RPMI7951 (cell line): ENCODE measurements at places on chromosomes 3 and 15. TPM values are rescaled to one million over a fixed set of nuclear protein-coding genes. Genes with fewer than 3 reads are reported as not detected.

DNA sequence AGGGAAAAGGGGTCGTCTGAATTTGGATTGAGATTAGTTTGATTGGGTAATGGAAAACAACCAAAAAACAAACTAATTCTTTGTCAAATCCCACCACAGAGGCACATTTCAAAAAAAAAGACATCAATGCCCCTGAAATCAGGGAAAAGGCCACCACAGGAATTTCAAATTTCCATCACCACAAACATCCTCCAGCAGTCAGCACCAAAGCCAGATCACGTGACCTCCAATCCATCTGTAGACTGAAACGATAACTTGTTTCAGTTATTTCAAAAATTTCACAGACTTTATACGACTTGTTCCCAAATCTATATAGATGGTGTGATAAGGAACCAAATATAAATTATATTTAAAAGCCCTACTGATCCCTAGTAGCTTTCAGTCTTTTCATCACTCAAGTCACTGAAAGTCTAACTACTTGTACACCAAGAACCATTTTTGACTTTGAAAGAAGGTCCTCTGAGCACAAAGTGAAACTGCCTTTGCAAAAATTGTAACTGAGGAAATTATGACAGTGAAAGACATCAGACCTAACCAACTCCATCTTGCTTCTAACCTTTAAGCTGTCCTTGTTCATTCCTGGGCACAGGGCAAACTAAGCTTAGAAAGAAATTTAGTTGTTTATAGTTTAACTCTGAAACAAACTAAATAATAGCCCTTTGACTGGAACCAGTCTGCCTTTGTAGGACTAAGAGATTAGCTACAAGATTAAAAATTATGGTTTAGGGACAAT, 48.1 kb upstream of the PLCL2 start:
- DNase-seq: peak; percentile 35

DNA sequence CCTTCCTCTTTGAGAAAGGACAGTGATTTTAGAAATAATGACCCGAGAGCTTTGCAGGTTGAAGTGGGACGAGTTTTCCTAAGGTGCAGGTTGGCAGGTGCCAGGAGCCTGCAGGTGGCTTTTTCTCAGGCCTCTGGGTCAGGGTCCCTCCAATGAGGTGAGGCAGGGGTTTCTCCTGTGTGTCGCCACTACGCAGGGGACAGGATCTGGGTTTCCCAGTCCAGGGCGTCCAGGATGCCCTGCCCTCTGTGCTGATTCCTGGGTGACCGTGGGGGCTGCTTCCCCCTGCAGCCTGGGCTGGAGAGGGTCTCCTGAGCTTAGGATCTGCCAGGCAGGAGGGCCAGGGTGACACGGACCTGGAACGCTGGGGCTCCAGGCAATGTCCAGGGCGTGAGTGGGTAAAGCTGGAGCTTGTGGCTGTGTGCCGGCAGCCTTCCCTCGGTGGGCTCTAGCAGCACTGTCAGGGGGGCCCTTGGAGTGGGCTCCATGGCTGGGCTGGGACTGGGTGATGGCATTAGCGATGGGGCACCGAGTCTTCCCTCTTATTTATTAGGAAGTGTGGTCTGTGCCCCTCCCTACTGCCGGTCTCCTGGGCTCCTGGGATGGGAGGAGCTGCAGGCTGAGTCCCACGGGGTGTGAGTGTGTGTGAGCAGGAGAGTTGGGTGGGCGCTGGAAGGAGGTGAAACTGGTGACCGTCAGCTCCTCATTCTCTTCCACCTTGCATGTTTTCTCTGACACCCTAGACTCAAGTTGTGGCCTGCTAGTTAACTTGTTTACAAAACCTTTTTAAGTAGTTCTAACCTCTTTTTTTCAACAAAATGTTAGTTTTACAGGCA, 1.8 kb downstream of the APBA2 start:
- DNase-seq: no peak

GRCh38 chr15:32899126-32899596, 181.4 kb downstream of the GREM1 start:
- no peak for DNase-seq

DNA sequence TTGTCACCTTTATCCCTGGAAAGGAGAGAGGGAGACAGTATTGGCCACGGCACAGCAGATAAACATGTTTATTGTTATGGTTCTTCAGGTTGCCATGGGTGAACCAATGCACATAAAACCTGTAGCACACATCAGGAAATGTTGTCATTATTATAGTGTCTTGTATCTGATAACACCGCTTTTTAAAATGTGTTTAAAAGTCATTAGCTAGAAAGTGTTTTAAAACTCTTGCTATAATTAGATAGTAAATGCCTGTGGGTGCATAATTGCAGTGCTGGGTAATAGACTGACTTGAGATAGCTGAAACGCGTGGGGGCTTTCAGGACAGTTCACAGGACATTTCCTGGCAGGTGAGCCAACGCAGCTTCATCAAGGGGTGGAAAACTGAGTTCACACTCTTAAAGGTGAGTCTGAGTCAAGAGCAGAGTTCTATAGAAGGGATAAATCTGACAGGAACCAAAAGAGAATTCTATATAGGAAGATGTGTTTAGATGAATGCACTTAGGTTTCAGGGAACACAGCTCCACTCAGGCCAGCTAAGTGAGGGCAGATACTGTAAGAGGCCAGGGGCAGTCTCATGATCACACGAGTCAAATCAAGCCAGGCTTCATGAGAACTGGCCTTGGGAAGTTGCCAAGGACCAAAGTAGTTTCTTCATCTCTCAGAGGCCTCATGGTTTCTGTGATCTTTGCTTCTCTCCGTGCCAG, 35.6 kb upstream of the PPP4R2 start:
- peak; percentile 85 for DNase-seq

DNA sequence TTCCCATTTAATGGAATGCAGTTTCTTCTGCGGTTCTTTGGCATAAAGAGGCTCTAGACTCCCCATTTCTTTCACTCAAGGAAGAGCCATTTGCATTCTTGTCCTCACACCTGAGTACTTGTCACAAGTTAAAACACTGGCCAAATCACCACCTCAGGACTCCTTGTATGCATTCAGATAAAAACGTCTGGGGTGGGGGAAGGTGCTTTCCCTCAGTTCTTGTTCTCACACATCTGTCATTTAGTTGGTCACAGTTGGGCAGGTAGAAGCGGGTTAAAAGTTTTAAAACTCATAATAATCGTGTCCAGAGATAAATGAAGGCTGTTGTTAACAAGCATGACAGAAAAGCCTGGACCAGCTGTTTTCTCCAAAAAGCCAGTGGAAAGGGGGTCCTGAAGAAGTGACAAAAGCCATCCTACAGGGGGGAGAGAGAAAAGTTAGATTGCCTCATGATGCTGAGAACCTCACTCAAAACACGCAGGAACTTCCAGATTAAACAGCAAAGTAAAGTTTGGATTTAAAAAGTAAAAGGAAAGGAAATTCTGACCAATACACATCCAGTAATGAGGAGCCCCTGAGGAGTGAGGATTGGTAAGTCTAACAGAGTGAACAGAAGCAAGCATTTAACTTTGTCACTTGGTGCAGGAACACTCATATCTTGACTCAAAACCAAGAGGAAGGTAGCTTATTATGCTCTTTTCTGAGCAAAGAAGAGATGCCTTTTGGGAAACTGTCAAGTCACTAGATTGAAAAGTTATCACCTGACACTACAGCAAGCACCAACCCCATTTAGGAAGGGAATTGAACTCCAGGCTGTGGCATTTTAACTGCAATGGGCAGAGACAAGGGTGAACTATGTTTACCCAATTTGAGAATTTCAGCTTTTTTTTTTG, 2.8 kb downstream of the BCL2L10 start:
- no peak for DNase-seq

DNA sequence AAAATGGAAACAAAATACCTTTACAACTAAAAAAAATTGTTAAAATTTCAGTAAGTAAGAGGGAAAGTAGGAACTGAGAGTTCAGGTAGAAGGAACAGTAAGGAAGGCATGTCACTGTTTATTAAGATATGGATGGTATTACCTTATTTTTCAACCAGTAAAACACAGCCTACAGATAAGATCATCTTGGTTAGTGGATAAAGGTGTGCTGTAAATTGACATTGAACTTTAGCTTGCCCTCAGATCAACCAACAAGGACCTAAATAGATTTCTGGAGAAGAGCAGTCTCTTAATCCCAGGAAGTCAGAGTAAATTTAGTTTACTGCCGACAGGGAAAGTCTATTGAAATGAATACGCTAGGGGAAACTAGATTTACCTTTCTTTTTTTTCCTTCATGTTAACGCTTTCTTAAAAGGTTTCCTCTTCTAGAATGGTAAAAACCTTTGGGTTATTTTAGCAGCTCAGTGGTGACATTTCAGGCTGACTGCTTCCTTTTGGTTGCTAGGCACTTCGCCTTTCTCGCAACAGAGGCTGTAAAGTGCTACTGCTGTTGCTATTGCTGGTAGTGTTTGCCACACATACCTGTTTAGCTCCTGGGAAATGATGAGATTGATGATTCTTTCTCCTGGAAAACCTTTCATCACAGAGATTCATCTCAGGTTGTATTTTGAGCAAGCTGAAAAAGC, 12.9 kb downstream of the DZIP3 start:
- DNase-seq: no peak

GRCh38 chr3:126442856-126443242, 32.8 kb downstream of the ZXDC start:
- no peak for DNase-seq

- DNase-seq: peak; percentile 30
Observed at GRCh38 chr3:101074518-101074917, 81.3 kb upstream of the ABI3BP start.

DNA sequence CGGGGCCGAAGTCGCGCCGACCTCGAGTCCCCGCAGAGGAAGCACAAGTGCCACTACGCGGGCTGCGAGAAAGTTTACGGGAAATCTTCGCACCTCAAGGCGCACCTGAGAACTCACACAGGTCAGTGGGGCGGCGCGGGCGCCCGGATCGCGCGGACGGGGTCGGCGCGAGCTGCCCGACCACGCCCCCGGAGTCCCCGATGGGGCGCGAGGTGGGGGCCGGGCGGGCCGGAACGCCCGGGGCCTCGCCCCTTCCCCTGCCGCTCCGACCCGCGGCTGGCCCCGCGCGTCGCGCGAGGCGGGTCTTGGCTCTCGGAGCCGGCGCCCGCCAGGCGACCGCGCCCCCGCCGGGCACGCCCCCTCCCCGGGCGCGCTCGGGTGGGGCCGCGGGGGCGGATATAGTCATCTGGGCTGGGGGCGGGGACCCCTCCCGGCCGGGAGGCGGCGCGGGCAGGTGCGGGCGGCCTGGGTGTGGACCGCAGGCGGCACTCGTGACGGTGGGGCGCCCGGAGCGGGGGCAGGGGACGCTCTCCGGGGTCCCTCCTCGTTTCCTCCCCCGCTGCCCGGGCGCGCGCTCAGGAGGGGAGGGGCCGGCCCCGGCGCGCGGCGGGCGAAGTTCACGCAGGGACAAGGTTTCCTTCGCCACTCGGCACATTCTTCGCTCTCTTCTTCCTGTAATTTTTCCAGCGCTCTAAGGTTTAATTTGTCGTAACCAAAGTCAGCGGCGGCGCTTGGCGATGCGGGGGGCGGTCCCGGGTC, 1.2 kb downstream of the KLF13 start:
- DNase-seq: peak; percentile 62

The FBN1 gene
- 194 and 208 TPM in 2 replicates for total RNA-seq

DNA sequence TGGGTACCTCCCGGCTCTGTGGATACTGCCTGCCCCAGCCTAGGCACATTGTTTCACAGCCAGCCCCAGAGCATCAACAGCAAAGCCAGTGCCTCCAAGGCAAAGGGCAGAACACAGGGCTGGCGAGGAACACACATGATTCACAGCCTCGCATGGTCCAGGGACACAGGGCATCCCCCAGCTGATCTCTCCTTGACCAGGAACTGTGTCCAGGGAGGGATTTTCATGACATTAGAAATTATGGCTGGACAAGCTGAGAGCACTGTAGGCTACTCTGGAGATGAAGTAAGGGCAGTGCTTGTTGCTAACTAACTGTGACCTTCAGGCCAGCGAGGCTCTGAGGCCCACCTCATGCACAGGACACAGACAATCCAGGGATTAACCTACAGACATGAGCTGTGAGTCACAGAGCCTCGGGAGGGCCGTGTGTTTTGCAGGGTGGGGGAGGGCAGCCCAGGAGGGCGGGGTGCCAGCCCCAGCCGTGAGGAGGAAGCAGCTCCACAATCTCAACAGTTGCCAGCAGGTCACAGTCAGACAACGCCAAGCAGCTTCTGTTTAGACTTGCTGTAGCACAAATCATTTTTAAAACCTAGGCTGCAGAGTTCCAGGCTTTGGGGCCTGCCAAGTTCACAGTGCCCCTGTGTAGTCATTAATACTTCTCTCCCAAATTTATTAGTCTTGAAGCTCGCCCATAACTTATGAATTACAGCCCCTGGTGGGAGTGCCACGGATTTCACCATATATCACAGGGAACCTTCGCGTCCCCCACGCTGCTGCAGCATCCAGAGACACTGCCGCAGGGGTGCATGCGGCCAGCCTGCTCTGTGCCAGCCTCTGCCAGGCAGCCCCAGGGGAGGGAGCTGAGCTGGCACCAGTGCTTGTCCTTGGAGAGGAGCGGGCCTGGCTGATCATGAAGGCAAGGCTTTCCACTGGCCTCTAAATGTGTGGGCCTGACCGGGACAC, 114.7 kb downstream of the ETFA start:
- peak; percentile 94 for DNase-seq

- DNase-seq: no peak
Observed at GRCh38 chr15:44598892-44599291, 61.9 kb downstream of the EIF3J start.

- DNase-seq: peak; percentile 27
Observed at GRCh38 chr15:74776821-74777768, 4.8 kb upstream of the CSK start.

The HRG gene
- not detected in 2 replicates for total RNA-seq

The MRPS11 gene
- 85.6 and 99.8 TPM in 2 replicates for total RNA-seq

GRCh38 chr3:78839693-78840092, 928.1 kb downstream of the ROBO1 start:
- no peak for DNase-seq

DNA sequence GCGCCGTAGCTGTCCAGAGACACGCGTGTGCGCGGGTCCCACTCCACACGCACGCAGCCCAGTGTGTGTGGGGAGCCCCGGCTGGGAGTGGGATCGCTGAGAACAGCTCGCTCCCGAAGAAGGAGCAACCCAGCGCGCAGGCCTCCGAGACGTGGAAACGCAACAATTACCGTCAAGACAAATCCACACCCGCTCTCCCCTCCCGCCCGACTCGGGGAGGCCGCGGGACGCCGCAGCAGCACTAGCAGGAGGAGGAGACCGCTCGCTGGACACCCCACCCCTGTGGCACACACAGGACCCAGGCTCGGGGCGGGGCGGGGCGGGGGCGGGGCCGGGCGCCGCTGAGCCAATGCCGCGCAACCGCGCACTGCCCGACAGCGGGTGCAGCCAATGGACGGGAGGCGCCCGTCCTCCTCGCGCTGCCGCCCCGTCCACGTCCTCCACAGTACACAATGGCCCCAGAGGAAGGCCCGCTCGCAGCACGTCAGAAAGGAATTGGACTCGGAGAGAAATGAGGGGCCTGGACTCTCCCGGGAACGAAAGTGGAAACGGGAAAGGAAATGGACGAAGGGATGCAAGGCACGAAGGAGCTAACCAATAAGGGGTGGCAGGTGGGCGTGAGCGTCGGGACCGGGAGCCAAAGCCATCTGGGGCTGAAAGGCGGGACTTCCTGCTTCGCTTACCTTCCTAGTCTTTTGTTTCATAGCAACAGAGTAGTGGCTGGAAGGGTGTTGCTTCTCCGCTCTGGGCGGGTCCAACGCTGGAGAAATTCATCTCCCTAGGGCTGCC, at the start of gene CBLB:
CBLB (minus strand) TSS at position 271 of the 789 bp plus-strand sequence. CDS start 1,435 bp downstream, outside the sequence.
- DNase-seq: peak; percentile 98
